NB4 (cell line): ENCODE measurements at places on chromosomes 11 and 22.

DNA sequence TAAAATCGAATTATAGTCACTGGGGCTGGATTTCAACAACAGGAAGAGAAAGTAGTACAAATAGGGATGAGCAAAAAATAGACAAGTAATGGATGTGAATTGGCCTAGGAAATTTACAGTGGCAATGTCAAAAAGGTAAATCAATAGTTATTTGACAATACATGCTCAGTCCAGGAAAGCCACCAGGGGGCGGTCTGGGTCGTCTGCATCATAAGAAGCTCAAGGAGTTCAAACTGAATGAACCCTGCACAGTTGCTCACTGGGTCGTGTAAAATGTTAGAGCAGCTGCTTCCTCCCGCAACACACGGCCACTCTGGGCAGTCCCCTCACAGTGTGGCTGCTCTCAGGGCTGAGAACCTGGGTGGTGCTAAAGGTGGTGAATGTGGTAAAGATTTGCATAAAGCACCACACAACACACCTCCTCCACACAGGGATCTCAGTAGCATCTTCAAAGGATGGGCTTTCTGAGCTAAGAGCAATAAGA, 85.9 kb downstream of the ZNF280B start:
- peak; percentile 73 for DNase-seq

DNA sequence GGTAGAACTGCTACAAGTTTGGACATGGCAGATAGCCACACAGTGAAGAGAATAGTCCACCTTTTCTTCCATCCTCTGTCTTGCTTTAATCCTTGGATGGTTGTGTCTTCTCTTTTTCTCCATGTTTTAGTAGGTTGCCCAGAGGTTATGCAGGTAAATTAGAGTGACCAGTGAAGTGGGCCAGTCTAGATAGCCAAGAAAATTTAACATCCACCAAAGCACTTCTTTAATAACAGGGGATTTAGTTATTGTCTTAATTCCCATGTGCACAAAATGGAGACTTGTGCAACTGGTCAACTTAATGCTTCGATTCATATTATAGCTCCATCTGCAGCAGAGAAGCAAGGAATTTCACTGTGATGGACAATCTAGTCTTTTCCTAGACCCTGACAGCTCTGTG, 58.8 kb upstream of the RCN1 start:
- no peak for DNase-seq

GRCh38 chr11:74468936-74469335, 1.6 kb upstream of the KCNE3 start:
- DNase-seq: no peak

DNA sequence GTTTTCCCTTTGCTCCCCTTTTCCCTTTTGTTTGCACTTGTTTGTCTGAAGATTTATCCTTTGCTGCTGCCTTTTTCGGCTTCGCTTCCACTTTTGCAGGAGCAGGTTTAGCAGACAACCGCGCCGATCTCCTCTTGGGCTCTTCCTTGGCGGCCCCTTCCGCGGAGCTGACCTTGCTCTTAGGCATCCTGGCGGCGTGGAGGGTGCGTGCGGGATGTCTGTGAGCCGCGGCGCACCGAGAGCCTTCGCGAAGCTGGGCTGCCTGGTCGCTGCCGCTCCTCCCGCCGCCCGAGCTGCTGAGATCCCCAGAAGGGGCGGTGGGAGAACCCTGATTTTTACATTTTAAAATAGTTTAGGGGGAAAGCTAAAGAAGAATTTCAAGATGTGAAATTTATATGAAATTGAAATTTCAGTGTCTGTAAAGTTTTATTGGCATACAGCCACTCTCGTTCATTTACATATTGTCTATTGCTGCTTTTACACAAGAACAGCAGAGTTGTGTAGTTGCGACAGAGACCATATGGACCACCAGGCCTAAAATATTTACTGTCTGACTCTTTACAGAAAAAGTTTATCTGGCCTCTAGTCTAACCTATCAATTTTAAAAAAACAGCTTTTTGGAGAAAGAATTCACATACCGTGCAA, 105.2 kb upstream of the RRM1 start:
- DNase-seq: no peak

DNA sequence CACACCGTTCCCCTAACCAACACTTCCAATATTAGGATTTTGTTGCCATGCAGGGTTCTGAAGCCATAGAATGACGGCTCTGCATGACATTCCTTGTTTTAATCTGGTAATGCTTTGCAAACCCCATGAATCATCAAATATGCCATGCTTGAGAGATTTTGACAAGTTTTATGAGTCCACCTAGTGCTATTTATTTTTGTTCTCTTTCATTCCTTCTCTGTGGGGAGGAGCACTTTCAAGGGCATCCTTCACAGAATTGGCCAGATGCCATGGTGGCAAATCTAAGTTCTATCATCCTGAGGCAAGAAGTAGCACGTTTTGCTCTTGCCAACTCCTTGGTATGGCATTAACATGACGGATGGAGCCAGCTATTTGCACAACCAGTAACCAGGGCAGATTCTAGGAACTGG, 268.4 kb downstream of the FAM76B start:
- DNase-seq: no peak

DNA sequence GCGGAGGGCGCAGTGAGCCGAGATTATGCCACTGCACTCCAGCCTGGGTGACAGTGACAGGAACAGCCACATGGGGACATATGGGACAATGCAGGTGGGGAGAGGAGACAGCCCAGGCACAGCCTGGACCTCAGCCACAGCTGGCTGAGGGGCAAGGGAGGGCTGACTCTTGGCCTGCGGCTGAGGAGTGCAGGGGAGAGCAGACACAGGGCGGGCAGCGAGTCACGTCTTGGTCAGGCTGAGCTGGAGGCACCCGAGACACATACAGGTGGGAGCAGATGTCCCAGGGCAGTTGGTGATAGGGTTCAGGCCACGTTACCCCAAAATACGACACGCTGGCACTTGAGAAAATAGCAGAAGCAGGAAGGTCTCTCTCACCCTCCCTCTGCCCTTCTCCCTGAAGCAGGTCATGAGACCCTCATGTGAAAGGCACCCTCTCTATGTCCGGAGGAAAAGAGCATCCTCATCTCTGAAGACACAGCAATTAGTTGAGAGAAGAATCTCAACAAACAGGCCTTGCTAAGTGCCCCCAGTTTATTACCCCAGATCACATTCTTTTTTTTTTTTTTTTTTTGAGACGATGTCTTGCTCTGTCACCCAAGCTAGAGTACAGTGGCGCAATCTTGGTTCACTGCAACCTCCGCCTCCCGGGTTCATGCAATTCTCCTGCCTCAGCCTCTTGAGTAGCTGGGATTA, 10.5 kb downstream of the KIAA0930 start:
- peak; percentile 76 for DNase-seq

GRCh38 chr22:27487600-27488452, 313.7 kb downstream of the MN1 start:
- no peak for DNase-seq

GRCh38 chr22:39175353-39176142, 23.1 kb upstream of the CBX7 start:
- DNase-seq: no peak

DNA sequence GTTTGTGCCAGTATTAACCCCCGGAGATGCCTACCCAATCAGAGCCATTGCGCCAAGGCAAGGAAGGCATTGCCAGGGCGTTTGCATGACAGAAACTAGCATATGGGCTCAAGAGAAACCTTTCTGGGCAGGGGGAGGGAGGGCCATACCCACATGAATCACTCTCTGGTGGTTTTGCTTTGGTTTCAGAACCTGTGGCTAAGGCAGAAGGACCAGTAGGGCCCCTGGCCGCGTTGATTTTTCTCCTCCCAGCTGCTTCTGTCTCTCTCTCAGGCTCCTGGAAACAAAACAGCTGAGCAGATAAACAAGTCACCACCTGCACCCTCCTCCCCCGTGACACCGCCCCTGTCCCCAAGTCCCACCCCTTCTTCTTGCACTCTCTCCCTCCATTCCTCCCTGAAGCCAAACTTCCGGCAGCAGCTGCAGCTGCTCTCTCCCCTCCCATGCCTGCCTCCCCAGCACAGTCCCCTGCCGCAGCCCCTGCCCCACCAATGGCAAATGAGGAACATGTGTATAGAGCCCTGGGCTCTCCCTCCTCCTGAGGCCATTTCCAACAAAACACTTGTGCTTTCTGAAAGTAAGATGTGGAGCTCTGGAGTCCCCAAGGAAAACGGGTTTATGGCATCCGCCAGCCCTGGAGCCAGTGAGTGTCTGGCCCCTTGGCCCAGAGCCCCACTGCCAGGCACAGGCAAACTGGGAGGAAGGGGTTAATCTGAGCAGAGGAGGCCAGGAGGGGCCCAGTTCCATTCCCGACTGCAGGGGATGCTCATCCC, 39.0 kb upstream of the ADA2 start:
- DNase-seq: peak; percentile 90

- no peak for DNase-seq
Measured at GRCh38 chr11:46246521-46246920, 30.9 kb upstream of the CREB3L1 start.

- no peak for DNase-seq
Measured at GRCh38 chr11:8790968-8791367, 108.4 kb downstream of the RPL27A start.

DNA sequence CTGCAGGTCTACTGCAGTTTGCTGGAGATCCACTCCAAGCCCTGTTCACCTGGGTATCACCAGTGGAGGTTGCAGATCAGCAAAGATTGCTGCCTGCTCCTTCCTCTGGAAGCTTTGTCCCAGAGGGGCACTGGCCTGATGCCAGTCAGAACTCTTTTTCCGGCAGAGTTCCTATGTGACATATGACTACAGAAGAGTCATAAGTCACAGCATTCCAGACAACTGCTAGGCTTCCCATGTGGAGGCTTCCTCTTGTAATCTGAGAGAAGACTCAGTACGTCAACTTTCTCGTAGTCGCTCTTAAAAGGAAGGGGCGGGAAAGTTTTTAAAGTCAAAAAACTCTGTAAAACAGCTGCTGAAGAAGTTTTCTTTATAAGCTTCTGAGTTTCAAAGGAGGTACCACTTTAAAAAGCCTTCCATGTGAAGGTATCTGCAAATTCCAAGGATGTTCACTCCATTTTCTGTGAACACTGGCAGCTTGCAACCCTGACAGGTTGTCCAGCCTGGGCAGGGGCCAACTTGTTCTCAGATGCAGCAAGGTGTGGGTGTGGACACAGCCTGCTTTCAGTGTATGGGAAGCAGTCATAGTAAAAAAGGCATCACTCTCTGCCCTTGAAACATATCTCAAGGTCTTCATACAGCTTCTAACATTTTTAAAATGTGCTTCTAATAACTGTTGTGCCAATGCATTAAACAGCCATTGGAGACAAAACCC, 97.8 kb downstream of the ME3 start:
- DNase-seq: no peak

DNA sequence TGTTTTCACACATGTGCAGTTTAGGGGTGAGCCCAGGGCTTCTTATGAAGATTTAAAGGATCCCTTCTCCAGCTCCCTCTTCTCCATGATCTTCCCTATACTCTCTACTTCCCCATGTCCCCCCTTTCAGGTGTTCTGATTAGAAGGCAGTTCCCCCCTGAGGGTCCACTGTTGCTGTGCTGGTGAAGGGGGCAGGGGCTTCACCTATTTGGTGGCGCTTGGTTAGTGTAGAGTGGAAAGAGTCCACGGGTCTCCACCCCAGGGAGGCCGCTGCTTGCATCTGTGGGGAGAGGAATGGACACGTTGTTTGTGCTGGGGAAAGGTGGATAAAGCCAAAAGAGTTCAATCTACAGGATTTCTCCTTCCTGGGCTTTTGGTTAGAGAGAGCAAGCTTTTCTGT, 49.3 kb downstream of the BCR start:
- DNase-seq: no peak

GRCh38 chr11:12863605-12864121, 145.5 kb upstream of the RASSF10 start:
- DNase-seq: no peak

DNA sequence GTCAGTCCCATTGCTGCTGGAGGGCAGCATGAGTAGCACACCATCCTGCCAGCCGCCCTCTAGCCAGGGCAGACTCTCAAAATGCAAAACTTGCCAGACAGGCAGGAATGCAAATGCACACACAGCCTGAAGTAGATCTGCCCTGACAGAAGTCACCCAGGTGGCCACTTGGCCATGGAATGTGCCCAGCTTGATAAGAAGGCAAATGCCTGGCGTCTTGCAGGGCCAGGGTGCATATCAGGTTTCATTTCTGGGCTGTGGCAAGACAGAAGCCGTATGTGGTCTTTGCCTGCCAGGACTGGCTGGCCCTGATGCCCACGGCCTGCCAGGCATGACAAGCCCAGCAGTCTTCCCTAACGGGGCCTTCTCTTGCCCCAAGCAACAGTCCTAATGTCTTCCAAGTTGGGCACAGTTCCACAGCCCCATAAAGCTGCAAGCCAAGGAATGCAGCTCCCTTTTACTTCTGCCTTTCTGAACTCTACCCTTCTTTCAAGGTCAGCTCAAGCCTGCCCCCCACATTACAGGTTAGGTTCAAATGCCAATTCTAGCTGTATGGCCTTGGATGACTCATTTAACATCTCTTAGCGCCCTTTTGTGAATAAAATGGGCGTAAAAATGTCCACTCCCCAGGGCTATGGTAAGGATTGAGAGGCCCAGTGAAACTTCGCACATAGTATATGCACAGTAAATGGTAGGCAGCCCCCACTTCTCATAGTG, 29.7 kb downstream of the POU2AF3 start:
- DNase-seq: no peak

DNA sequence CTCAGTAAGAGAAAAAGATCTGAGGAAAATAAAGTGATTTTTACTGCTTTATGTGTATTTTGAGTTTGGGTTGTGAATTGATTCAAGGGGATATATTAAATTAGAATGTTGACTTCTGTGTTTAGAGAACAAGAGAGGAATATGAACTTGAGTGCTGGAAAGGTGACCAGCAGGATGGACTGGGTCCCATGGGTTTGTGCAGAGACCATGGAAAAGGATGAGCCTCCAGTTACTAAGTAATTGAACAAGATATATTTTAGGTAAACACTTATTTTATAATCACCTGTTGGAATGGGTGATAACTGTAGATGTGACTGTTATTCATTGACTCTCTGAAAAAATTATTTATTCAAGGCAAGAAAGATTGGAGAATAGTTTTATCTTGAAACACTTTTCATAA, 82.0 kb upstream of the TOP3B start:
- no peak for DNase-seq

- DNase-seq: no peak
Measured at GRCh38 chr11:76614471-76615179, 55.9 kb downstream of the LRRC32 start.

GRCh38 chr11:117997823-117998579, 11.8 kb downstream of the IL10RA start:
- DNase-seq: no peak

GRCh38 chr11:102555091-102555490, 24.5 kb upstream of the MMP7 start:
- no peak for DNase-seq

GRCh38 chr22:17976121-17976520, 48.2 kb downstream of the MICAL3 start:
- DNase-seq: no peak

GRCh38 chr22:24460418-24461089, 33.2 kb downstream of the ADORA2A start:
- no peak for DNase-seq

GRCh38 chr11:2539371-2540222, 94.8 kb downstream of the KCNQ1 start:
- DNase-seq: no peak
